ENCODE measurements at places on chromosomes 1 and 21. TPM values are rescaled to one million over a fixed set of nuclear protein-coding genes. Genes with fewer than 3 reads are reported as not detected.

Gene MANEAL
- total RNA-seq, result 0.63 TPM

Gene SV2A
- 0.43 TPM for total RNA-seq

Gene RGS13
- total RNA-seq, result not detected

Gene TP73
- 0.15 TPM for total RNA-seq

Data from heart left ventricle (tissue), 16 donors.